Smooth muscle cell of the pulmonary artery (primary cell): ENCODE measurements at places on chromosomes 5 and 9. TPM values are rescaled to one million over a fixed set of nuclear protein-coding genes. Genes with fewer than 3 reads are reported as not detected.

The ISCA1 gene
- total RNA-seq, result 20.2 and 26.7 TPM in 2 replicates

The GAS1 gene
- 8.1 and 11.6 TPM in 2 replicates for total RNA-seq

The C1QTNF3 gene
- total RNA-seq, result 1.2 and 1.7 TPM in 2 replicates

The PCDHGA3 gene
- 0.79 and 3.0 TPM in 2 replicates for total RNA-seq

The ACOT12 gene
- 0.07 and 1.1 TPM in 2 replicates for total RNA-seq

The GABRA6 gene
- not detected in 2 replicates for total RNA-seq

The CCNJL gene
- 0.52 and 1.4 TPM in 2 replicates for total RNA-seq

The STING1 gene
- 58.8 and 76.5 TPM in 2 replicates for total RNA-seq

The TEX10 gene
- 25.1 and 25.2 TPM in 2 replicates for total RNA-seq

The RFX3 gene
- total RNA-seq, result 5.0 and 5.4 TPM in 2 replicates

The TMEFF1 gene
- 2.4 and 5.2 TPM in 2 replicates for total RNA-seq

The PCDH1 gene
- 4.7 and 6.3 TPM in 2 replicates for total RNA-seq

The FGF1 gene
- 4.1 and 10.4 TPM in 2 replicates for total RNA-seq

The ZDHHC11 gene
- 2.9 and 10.4 TPM in 2 replicates for total RNA-seq

The LCN15 gene
- not detected in 2 replicates for total RNA-seq

The ZNF367 gene
- total RNA-seq, result 2.7 and 3.6 TPM in 2 replicates
